ENCODE measurements at places on chromosomes 1 and 21.

DNA sequence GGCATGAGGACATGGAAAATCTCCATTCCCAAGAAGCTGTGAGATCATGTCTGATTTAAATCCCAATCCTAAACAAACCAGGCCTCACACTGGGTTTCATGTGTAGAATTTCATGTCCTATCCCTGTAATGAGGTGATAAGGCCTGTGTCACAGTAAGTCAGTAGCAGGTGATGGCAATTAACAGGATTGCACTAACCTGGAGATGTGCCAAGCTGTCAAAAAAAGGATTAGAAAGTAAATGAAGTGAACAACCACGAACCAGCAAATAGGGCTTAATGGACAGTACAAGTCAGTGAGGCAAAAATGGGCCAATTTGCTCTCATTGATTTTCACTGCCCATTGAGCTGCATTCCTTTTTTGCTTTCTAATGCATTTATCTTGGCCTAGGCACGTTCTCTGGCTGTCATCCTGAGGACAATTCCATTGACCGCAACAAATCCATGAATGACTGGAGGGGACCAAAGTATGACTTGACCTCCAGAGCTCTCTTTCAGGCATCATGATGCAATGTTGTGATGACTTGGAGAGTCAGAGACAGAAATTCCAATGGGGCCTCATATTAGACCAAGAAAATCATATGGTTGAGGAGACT lies 673.6 kb upstream of the ADGRL2 start:
- no peak for DNase-seq

GRCh38 chr1:86085741-86086409 lies 70.7 kb downstream of the COL24A1 start:
- DNase-seq = no peak

DNA sequence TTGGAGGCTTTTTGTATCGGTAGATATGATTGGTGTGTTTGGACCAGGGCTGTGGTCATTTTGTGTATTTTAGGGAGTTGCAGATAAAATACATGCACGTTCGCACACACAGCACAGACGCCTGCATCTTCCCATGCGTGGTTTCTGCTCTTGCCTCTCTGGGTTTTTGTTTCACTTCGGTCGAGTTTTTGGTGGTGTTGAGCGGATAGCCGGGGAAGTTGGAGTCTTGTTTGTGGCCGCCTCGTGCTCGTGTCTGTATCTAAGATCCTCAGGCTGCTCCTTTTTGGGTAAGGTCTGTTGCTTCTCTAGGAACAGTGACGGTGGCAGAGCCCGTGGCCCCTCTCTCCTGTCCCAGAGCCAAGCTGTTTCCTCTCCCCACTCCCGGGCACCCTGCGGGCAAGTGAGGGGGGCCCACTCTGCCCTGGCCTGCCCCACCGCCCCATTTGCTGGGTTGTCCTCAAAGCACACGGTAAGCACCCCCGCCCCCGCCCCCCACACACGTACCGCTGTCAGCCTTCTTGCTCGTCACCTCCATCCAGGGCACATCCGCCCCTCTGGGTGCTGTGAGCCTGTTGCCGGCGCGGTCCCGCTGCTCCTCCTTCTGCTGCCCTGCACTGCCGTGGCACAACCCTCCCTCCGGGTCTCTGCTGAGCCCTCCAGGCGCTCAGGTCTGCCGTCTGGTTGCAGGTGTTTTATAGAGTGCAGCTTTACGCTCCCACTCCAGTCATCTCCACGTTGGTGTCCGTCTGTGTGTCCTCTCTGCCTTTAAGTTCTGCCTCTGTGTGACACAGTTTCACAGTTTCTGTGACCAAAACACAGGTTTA lies 51.9 kb downstream of the AGPAT3 start:
- no peak for DNase-seq

GRCh38 chr21:28216976-28217523 lies 775.6 kb downstream of the LTN1 start:
- no peak for DNase-seq

DNA sequence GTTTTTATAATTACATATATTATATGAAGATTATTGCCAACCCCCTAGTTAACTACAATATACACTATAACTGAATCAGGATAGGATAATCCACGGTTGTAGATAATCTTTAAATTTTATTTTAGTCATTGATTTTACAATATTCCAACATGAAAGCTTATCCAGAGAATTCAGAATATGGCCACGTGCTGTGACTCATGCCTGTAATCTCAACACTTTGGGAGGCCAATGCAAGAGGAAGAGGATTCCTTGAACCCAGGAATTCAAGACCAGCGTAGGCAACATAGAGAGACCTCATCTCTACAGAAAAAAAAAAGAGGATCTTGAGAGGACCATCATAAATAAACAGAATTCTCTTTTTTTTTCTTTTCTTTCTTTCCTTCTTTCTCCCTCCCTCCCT lies 119.6 kb upstream of the CACYBP start:
- DNase-seq = no peak

GRCh38 chr1:219518168-219518906 lies 94.6 kb downstream of the ZC3H11B start:
- DNase-seq = no peak

DNA sequence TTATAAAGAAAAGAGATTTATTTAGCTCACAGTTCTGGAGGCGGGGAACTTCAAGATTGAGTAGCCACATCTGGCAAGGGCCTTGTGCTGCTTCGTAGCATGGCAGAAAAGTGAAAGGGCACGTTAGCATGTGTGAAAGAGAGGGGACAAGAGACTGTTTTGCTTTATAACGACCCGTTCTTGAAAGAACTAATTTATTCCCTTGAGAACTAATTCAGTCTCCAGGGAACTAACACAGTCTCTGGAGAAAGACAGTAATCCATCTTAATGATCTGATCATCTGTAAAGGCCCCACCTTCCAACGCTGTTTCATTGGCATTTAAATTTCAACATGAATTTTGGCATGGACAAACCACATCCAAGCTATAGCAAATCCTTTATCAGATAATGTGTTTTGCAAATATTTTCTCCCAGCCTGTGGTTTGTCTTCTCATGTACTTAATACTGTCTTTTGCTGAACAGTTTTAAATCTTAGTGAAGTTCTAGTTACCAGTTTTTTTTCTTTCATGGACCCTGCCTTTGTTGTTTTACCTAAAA lies 26.1 kb downstream of the MTR start:
- no peak for DNase-seq

- no peak for DNase-seq
Measured at GRCh38 chr21:20661246-20661645, 337.0 kb upstream of the NCAM2 start.

GRCh38 chr1:73662526-73662925 lies 535.5 kb downstream of the LRRIQ3 start:
- DNase-seq = no peak

Data from WTC11 (cell line).